ENCODE measurements at places on chromosomes 3 and 15.

- DNase-seq = no peak
Measured at GRCh38 chr3:3753416-3753815, 45.8 kb upstream of the LRRN1 start.

GRCh38 chr3:67883766-67884165, 229.4 kb upstream of the SUCLG2 start:
- DNase-seq = no peak

- DNase-seq = peak; percentile 68
Measured at GRCh38 chr3:194084284-194084683, 51.7 kb upstream of the HES1 start.

DNA sequence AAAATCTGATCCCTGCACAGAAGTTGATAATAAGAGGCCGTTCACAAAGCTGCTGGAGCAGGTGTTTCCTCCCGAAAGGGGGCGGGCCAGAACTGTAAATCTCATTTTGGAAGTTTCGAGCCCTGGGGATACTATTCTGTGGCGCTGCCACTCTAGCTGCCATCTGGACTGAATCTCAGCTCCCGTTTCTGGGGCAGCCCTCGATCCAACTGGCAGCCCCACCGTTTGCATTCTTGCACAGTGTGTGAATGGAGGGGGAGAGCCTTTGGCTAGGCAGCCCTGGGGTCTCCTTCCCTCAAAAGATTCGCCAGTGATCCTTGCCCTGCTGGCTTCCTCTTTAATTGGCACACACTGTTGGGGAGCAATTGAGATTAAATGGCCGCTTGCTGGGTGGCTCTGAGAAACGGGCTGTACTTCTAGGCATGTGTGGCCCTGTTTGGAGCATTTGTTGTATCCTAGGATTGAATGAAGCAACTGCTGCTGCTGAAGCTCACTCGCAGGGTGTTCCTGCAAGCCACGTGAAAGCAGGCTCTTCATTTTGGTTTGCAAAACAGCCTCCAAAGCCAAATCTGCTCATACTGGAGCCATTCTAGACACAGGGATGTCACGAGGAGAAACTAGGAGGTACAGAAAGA, 57.2 kb upstream of the TOPAZ1 start:
- no peak for DNase-seq

- no peak for DNase-seq
Measured at GRCh38 chr3:46719735-46720271, 2.1 kb upstream of the PRSS50 start.

GRCh38 chr3:112004187-112004586, 5.5 kb downstream of the TAGLN3 start:
- DNase-seq = no peak

- no peak for DNase-seq
Measured at GRCh38 chr3:25540273-25540672, 112.2 kb downstream of the RARB start.

DNA sequence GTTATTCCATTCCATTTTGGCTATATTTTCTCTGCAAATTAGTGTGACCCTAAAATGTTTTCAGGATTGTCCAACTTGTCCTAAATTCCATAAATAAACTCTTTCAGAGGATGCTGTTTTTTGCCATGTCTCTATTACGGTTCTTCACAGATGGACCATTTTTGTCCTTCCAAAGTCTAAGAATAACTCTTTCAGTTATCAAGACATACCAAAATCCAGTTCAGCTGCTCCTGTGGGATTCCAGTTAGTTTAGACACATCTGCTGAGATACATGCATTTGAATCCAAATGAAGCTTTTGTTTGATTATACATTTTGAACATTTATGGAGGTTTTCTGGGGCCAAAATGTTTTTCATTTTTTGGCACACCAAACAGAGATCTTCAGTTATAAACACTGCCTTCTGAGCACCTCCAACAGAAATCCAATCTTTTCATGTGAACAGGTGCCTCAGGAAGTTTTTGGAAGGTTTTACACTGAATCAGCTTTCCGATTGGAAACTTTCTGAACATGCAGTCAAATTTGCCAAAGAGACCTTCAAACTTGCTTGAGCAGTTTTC, 80.7 kb downstream of the TIGIT start:
- no peak for DNase-seq

All from GM13977 (cell line).